ENCODE measurements at places on chromosomes 16 and 17. TPM values are rescaled to one million over a fixed set of nuclear protein-coding genes. Genes with fewer than 3 reads are reported as not detected.
A peak's percentile ranks its signal among the peaks of the same experiment; 100 is the strongest.

The CD300LB gene
- total RNA-seq = 0.48 TPM

The NOD2 gene
- 5.6 TPM for total RNA-seq

The TBX4 gene
- total RNA-seq = not detected

The CCDC47 gene
- total RNA-seq = 61.3 TPM

The GJD3 gene
- total RNA-seq = 3.8 TPM

DNA sequence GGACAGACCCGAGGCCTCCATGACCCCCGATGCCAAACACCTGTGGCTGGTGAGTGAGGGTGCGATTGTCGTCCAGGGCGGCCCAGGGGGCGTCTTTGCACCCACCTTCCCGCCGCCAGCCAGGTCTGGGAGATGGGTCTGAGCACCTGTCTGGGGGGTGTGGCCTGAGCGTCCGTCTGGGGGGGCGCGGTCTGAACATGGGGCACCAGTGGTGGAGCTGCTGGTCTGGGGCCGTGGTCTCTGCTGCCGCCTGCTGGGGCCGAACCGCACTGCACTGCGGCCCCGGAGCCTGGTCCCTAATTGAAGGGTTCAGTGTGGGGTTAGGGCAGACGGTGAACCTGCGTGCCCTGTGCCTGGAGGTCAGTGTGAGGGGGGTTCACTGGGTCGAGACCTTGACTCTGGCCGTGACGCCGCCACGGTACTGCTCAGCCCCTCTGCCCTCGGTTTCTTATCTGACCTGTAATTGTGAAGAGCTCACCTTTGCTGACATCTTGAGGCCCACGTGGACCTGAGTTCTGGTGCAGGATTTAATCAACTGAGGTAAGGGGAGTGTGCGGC, 12.6 kb upstream of the TCF25 start:
- DNase-seq = peak; percentile 50

DNA sequence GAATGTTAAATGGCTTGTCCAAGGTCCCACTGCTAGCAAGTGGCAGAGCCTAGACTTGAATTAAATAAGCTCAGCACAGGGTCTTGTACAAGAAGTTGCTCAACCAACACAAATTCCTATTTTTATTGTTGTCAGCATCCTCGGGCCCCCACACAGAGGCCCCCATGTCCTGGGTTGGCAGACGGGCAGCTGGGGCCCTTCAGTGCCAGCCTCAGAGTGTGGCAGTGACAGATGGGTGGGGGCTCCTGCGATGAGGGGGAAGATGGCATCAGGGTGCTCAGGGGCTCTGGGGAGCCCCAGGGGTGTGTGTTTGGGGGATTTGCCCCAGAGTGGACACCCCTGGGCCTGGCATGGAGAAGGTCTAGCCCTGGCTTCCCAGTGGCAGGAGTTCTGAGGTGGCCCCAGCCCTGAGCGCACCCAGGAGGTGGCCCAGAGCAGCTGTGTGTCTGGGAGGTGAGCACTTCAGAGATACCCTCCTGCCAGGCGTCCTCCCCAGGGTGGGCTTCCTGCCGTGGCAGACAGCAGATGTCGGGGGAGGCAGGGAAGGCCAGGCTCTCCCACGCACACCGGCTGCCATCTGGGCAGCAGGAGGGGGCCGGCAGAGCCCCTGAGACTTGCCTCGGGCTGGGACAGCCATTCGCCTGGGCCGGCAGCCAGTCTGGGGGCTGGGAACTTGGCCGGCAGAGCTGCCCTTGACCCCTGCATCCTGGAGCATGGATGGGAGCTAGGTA, 150.8 kb downstream of the C16orf78 start:
- no peak for DNase-seq

DNA sequence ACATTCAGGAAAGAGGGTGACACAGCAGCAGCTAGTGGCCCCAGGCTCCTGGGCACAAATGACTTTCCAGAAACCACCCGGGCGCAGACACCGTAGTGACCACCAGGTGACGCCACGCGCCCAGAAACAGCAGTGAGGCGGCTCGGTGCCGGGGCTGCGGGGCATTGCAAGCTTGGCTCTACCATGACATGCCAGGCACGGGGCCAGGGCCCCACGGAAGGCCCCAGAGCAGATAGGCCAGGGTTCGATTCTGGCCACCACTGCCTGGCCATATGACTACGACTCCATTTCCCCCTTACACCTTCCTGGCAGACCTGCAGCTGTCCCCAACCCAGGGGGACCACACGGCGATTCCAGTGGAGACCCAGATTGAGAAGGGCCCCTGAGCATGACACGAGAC, 6.7 kb downstream of the RHBDF1 start:
- peak; percentile 75 for DNase-seq

DNA sequence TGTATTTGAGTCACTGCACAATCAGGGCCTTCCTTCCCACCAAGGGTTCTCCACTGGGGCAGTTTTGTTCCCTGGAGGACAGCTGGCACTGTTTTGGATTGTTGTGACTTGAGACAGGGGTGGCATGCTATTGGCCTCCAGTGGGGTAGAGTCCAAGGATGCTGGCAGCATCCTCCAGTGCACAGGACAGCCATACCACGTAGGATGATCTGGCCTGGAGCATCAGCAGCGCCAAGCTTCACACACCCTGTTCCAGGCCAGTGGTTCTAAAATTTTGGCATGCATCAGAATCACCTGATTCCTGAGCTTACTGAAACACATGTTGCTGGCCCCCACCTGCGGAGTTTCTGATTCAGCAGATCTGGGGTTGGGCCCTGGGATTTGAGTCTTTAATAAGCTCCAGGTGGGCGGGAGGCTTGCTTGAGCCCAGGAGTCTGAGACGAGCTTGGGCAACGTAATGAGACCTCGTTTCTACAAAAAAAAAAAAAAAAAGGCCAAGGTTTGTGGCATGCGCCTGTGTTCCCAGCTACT, 83.2 kb downstream of the MGAT5B start:
- no peak for DNase-seq

GRCh38 chr16:8816967-8817655, 19.5 kb downstream of the PMM2 start:
- no peak for DNase-seq

DNA sequence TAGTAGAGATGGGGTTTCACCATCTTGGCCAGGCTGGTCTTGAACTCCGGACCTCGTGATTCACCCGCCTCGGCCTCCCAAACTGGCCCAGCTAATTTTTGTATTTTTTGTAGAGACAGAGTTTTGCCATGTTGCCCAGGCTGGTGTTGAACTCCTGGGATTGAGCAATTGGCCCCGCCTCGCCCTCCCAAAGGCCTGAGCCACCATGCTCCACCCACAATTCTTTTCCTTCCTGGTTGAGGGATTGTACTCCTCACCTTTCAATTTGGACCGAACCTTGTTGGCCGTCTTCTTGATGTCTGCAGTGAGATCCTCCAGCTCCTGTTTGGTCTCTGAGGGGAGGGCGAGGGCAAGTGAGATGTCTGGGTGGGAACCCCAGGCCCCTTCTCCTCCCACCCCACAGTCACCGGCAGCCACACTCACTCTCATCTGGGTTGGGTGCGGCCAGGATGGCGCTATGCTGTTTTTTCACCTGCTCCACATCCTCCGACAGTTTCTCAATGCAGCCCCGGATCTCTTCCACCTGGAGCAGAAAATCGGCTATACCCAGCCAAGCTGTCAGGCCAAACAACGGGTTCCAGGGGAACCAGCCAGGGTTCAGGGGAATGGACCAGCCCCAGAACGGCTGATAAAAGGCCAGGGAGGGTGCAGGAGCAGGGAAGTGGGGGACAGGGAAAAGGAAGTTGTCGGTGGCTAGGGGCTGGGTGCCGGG, 9.6 kb downstream of the STX1B start:
- DNase-seq = no peak

- DNase-seq = no peak
Measured at GRCh38 chr16:57268804-57269800, 15.4 kb downstream of the PLLP start.

DNA sequence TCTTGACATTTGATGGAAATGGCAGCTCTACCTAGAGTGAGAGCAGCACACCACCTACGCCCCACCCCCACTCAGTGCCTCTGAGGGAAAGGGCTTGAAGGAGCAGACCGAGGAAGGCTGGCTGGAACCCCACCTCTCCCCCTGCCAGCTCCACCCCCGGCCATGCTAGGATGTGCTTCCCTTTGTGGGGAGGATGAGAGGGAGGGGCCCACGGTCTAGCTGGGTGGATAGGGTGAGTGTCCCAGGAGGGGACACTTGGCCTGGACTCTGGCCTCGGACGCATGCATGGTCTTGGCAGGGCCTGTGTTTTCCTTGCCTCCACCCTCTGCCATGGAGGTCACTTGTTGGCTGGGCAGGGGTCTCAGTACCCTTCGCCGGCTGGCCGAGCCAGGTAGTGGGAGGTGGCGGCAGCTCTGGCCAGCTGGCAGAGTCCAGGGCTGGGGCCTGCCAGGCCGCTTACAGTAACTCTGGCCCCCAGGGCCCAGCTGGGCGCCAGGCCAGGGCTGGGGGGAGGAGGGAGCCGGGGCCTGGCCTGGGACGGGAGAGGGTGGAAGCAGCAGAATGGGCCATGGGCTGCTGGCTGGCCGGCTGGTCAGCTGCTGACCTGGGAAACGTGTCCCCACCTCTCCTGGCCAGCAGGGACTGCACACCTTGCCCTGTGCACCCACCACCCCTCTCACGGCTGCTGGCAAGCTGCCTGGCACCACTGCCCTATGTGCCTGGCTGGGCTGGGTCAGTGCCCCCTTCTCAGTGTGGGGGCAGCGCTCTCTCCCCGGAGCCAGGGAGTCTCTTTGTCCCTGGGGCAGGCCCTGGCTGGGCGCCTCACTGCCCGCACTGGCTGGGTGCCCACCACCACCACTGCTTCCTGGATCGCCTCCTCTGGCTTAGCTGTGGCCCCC, 23.0 kb downstream of the RARA start:
- DNase-seq = peak; percentile 86

GRCh38 chr16:15682105-15682570, 32.1 kb downstream of the NDE1 start:
- DNase-seq = no peak

GRCh38 chr16:15613676-15614075, 29.3 kb downstream of the MARF1 start:
- no peak for DNase-seq

DNA sequence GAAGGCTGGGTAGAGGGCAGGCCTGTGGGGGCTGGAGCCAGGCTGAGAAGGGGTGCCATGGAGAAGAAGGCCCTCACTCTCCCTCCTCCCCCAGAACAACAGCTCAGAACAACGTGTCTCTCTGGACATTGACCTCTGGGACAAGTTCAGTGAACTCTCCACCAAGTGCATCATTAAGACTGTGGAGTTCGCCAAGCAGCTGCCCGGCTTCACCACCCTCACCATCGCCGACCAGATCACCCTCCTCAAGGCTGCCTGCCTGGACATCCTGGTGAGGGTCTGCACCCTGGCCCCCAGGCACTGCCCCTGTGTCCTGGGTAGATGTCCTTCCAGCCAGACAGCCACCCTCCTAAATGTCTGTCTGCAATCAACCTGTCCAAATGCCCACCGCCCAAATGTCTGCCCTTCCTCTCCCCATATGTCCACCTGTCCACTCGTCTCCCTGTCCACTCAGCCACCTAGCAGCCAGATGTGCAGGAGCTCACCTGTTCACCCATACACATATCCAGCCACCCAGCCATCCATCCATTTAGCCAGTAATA, 12.2 kb downstream of the GJD3 start:
- DNase-seq = no peak

DNA sequence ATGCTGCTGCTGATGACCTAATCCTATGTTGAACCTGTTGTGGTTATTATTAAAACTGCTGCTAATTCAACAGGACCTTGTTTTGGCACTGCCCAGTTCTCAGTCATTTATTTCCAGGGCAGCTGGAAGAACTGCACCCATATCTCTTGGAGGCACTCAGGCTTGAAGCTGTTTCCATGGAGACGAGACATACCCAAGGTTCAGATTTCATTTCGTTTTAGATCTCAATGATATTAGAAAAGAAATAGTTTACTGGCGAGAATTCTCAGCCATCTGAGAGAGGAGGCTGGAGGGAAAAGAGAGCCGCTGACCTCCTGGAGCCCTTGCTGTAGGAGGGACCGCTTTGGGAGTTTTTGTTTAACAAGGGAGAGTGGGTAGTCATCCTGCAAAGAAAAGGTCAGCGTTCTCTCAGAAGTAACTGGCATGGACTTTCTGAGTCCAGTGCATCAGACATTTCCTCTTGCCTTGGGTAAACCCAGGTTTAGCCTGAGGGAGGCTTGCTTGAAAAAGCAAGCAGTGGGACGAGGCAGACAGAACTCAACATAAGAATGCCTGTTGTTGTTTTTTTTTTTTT, 75.4 kb downstream of the YPEL2 start:
- no peak for DNase-seq

DNA sequence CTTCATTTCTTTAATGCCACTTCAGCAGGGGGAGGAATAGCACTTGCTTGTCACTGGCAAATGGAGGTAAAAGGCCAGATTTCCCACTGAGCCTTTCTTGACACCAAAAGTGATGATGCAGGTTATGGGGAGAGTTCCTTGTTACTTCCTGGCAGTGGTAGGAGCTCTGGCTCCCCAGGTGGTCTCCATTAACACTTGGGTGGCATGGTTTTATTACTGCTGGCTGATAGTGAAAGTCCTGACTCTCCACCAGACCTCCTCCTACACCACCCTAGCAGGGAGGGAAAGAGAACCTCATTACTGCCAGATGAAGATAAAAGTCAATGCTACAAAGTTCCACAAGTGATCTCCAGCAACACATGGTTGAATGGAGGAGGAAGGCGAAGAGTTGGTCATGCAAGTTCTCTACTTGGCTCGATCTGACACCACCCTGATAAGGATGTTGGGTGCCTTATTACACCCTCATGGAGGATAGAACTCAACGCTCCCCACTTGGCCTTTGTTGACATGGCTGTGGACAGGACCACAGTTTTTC, 152.7 kb upstream of the GNAO1 start:
- no peak for DNase-seq

DNA sequence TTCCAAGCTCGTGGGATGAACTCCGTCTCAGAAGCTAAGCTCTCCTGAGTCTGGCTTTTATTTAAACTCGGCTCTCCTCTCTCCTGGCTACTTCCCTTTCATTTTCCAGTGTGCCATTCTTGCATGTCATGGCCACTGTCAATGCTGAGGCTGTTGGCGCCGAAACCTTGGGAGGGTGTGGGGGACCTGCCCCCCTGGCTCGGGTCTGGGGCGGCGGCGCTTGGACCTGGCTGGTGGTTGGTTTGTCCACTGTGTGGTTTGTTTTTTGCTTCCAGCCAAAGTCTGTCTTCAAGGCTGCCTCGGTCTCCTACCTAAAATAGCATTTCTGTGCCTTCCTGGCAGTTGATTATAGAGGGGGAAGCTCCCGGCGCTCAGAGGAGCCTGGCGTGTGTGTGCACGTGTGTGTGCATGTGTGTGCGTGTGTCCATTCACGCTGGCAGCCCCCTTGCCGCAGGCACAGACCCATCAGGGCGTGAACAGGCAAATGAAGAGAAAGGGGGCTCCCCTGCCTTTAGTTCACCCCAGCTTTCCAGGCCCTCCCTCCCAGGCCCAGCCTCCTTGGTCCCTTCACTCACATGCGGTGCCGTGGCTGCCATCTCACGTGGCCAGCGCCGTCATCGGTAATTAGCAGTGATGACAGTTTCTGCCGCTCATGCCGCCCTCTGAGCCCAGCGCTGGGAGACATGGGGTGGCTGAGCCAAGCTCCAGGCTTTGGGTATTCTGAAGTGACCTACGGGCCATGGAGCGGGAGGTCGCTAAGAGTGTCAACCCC, 179.9 kb downstream of the SEC14L1 start:
- DNase-seq = peak; percentile 66

DNA sequence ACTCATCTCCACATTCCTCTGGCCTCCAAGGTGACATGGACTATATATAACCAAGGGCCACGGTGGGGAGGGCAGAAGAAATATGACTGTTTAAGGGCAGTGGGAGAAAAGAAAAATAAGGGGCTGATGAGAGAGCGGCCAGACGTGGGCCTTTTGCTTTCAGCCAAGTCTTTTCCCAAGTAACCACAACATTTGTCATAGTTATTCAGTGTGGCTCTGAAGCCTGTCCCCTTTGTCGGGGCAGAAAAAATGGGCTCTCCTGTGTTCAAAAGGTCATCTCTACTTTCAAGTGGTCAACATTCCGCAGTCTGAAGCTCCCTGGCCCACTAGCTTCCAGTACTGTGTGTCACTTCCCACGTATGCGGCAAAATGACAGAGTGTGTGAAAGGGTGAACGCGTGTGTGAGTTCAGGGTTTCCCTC, 245.4 kb downstream of the NTN1 start:
- no peak for DNase-seq

Measured in uterus (tissue), 4 donors.